ENCODE measurements at places on chromosomes 1 and 21.

- DNase-seq: no peak
Observed at GRCh38 chr1:204089044-204089751, 16.3 kb downstream of the SOX13 start.

DNA sequence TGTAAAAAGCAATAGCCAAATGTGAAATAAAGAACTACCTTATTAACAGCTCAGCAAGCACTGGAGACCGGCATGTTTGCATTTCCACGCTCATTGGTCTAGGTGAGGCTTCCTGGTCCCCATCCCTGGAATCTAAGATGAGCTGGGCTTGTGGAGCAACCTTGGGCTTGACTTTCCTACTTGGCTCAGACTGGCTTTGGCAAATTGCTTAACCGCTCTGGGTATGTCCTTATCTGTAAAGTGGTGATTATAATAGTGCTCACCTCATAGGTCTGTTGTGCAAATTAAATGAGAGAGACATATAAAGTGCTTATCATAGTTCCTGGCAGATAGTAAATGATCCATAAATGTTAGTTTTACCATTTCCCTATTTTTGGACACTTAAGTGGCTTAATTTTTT lies 49.4 kb upstream of the CACNA1E start:
- DNase-seq: no peak

GRCh38 chr1:84754386-84754703 lies 64.1 kb upstream of the SSX2IP start:
- DNase-seq: no peak

DNA sequence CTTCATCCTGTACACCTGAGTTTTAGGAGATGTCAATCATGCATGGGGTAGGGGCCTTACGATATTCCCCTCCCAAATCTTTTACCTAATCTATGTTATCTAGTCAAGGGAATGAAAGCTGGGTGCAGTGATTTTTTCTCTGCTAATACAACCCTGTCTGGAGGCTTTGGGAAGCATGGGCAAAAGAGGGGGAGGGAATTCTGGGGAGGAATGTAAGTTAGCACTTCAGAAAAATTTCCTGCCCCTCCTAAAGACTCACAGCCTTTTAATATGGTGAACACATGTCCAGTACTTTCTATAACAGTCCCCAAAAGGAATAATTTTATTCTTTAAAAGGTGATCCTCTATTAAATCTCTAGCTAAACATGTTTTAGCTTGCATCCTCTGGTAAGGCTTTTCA lies 25.6 kb upstream of the PRELP start:
- no peak for DNase-seq

DNA sequence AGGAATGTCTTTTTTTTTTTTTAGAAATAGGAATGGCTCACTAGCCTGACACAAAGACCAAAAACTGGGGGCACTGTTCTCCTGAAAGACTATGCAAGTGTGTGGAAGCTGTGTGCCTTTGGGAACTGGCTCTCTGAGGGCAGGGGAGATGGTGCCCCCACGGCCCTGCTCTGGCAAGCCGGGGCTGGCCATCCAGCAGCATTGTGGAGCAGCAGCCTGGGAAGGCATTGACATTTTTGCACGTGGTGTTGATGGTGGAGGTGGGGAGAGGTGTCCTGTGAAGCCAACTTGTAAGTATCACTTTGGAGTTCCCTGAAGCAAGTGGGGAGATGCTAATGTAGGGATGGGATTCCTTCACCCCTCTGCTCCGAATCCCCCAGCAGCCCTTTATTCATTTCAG lies 460.1 kb downstream of the RPS6KC1 start:
- no peak for DNase-seq

GRCh38 chr1:181135437-181135731 lies 46.9 kb downstream of the IER5 start:
- DNase-seq: peak; percentile 72

DNA sequence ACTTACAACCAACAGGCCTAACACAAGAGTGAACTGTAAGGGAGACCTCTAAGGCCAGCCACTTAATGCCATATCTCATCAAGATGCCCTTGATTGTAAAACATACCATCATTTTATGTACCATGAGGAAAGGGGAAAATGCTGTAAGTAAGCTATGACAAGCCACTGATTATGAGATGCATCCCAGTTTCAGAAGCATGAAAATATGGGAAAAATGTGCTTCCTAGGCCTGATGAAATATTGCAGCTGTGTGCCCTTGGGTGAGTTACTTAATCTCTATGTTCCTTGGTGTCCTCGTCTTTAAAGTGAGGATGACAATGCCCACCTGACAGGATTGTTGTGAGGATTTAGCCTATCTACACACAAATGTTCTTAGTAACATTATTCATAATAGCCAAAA lies 28.9 kb downstream of the H3-3A start:
- DNase-seq: no peak

- no peak for DNase-seq
Observed at GRCh38 chr21:45786660-45787059, 143.1 kb downstream of the PCBP3 start.

All from Karpas-422 (cell line).